Common myeloid progenitor, CD34-positive (primary cell): ENCODE measurements at places on chromosomes 2 and 18.

DNA sequence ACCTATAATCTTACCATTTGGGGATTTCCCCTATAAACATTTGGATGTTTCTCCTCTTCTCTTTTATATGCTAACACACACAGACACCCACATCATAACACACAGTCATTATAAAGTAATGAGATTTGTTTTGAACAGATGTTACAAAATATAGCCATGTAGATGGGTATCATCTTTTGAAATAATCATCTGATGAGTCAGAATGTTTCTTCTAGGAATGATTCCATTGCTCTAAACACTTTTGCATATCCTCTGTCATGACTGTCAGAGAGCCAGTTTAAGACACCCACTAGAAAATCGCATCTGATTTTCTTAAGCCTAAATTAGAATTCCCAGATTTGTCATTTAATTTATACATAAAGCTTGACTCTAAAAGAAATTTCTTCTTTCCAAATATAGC lies 442.6 kb downstream of the CMPK2 start:
- DNase-seq, result no peak

DNA sequence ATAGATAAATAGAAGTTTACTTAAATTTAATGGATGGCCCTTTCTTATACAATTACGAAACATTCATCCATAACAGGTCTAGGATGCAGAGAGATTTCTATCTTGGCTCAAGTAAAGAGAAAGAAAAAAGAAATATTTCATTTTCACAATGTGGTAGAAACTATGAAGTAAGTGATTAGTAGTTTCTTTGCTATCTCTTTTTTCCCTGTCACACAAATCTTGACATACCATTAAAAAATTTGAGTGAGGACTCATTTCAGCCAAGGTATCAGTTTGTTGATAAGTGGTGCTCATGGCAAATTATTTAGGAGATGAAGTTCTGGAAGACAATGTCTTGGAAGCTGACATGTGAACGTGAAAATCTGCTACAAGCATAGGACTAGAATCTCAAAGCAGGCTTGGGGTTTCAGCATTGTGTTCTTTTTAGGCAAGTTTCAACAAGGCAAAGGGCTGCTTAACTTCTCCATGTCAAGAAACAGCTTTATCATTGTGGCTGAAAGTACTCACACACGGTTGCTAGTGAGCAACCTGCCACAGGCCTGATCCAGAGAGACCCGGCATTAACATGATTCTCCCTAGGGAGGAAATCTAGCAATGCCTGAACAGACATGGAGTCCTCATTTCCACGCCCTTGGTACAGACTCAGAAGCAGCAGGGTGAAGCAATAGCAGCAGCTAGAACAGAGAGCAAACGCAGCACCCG lies 414.6 kb downstream of the DLGAP1 start:
- no peak for DNase-seq

DNA sequence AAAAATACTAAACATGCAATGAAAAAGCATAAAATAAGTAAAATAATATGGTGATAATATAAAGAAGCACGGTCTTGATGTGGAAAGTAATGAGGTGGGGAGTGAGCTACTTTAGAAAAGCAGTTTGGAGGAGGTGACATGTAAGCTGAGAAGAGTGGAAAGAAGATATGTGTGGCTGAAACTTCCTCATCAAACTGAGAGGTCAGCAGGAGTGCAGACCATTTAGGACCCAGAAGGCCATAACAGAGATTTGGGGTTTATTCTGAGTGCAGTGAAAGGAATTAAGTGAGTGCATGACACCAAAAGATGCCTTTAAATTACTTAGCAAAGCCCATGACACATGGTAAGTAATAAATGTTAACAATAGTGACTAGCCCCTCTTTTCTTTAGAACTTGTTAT lies 24.4 kb upstream of the TMEM182 start:
- DNase-seq, result peak; percentile 7

DNA sequence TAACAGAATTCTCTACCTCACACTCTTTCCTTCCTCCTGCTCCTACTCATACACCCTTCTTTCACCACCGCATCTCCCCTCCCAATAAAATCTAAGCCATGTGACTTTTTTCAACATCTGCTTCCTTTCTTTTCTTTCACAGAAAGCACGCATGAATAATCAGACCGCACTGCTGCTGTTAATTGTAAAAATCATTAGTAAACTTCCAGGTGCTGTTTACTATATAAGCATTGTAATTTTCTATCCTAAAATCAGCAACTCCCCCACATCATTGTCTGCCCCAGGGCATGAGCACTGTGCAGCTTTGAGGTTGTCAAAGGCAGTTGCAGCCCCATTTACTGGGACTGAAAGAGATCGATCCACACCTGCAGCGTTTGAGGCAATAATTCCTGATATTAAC lies 782.6 kb upstream of the ID2 start:
- DNase-seq, result peak; percentile 87

- DNase-seq, result no peak
Observed at GRCh38 chr2:18799397-18799796, 210.0 kb upstream of the NT5C1B start.

DNA sequence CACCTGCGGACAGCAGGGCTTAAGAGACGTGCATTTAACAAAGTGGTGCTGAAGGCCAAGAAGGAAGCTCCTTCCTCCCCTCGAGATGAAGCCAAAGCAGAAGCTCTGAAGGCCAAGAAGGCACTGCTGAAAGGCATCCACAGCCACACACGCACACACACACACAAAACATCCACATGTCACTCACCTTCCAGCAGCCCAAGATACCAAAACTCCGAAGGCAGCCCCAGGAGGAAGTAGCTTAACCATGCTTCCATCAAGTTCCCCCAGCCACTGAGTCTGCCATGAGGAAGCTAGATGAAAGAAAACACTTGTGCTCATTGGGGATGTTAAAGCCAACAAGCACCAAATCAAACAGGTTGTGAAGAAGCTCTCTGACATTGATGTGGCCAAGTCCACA lies 175.7 kb upstream of the POU3F3 start:
- peak; percentile 59 for DNase-seq

DNA sequence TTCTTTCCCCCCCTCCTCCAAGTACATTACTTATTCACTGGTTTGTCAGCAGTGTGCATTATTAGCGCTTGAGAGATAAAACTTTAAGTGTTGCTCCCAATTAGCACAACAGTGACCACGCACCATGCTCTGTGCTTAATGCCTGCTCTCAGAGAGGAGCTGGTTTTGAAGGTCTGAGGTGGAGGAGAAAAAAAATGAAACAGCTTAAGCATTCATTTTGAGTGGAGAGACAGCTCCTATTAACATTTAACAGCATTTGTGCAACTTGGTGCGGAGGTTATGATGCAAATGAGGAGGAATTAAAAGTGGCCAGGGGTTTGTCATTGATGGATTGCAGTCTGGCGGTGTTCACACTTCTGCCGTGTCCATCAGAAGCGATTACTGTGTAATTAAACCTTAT lies 141.8 kb downstream of the FIGN start:
- DNase-seq, result no peak

DNA sequence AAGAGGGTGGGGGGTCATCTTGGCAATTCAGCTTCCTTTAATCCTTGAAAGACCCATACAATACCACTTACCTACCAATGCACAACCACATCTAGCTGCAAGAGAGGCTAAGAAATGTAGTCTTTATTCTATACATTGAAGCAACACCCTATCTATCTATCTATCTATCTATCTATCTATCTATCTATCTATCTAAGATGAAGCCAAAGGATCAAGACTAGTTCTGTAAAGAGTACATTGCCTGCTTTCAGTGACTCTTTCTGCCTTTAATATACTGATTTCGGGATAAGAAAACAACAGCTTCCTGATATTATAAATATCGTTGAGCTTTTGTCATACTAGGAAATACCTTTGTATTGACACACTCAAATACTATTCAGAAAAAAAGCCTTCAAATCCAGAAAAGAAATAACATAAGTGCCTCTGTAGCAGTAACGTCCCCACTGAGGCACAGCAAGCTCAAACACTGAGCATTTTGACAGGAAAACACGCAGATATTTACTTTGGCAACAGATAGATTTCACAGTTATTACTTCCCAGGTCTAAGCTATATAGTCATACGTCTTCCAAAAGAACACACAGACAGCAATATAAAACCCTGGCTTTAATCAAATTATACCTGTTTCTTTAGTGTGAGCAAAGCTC lies 139.4 kb upstream of the SERTAD2 start:
- no peak for DNase-seq

DNA sequence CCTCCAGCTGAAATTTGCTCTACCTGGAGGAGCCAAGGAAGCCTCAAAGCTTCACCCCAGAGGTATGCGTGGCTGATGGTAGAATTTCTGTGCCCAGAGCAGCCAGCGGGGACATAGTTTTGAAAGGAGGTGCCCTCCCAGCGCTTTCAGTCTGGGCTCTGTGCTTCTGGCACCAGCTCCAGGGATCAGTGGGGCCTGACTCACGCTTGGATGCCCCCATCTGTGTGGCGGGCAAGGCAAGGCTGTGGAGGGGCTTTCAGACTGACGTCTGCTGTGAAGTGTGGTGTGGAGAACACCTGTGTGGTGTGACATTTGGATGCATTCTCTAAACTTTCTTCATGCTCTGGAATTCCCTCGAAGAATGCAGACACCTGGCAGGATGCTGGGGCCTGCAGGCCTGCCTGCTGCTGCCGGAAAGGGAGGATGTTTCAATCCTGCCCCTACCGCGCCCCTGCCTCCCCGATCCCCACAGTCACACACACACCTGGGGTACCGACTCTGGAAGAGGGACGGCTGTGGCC lies 84.1 kb downstream of the CTIF start:
- no peak for DNase-seq

DNA sequence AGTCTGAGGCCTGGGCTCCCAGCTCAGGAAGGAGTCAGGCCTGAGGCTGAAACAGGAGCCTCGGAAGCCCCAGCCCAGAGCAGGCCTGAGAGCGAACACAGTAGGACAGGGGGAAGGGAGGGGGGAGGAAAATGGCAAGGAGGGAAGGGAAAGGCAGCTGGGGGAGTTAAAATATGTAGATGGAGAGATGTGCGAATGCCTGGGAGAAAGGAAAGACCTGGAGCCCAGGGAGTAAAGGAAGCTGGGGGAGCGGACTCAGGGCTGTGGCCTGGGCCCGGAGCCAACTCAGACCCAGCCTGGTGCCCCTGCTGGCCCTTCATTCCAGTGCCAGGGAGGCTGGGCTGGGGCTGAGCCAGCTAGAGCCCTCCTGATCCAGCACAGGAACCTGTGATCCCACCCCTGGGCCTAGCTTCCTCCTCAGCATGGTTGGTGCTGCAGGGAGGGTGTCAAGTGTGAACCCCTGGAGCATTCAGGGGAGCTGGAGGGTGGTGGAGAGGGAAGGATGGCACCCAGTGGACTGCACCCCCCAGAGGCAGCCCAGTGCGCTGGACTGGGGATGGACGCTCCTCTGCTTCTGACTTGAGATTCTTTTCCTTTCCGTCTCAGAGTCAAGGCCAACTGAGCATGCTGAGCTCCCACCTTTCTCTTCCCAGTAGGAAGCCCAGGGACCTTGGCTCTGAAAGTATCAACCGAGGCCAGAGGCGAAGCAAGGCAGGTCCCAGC lies 46.3 kb downstream of the EMX1 start:
- DNase-seq, result no peak

DNA sequence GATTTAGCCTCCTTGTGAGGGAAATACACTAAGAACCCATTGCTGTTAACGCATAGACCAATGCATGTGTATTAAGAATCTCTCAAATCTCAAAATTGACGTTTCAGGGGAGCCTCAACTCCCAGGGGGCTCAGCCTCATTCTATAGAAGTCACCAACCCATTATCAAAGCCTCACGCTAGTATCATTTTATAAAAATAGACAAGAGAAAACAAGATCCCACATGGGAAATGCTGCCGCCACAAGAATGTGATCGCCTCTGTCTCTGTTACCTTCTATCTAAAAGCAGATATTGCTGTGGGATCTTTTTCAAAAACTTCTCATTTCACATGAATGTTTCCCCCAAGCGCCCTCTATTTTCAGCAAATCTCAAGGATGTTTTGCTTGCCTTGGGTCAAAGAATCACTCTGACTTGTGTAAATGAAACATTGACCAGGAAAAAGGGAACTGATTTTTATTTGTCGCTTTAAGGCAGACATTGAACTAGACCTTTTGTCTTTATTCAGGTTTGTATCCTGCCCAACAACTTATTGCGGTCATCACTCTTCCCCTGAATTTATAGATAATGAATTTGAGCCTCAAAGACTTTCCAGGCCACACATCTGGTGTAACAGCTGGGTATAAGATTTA lies 679.0 kb upstream of the ID2 start:
- no peak for DNase-seq

DNA sequence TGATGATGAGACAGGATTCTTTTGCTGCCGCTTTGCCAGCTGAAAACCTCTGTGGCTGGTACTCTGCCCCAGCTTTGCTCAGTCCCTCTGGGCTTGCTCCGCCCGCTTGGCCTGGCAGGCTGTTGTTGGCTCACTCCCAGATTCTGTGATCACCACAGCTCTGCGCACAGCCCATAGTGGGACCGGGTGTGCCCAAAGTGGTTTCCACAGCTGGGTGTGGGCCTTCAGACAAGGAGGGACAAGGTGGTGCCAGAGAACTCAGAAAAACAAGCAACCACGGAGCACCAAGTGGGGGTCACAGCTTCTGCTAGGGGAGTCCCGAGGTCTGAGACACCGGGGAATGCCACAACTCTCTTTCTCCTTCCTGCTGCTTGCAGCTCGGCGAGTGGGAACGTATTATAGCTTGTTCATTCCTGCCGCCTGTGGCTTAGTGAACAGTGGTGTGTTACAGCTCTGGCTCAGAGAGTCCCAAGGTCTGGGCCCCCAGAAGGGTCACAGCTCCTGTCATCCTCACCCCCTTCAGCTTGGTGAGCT lies 9.2 kb upstream of the KYNU start:
- peak; percentile 29 for DNase-seq

DNA sequence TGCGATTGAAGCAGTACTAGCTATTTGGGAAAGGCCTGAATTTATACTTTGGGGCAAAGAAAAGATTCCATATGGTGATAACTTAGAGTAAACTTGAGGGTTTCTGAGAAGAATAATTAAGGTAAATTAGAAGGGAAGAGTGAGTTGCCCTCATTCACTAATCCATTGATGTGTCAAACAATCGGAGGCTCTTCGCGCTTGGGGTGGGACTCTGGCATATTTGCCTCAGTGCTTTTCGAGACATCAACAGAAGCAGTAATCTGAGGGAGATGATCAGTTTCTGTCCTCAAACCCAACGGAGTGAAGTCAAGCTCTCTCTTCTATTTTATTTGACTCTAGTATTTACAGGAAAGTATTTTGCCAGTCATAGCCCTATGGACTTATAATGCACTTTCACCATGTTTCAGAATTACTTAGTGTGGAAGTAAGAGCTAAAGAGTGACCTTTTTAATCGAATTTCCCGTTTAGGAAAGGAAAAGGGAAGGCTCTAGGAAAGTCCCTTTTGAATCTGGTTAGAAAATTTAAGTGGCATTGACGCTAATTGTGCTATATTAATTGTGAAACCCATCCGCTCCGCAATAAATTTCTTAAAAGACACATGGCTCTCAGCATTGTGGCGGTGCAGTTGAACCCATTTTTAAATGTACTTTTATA lies 1.3 kb downstream of the RAB10 start:
- no peak for DNase-seq

GRCh38 chr18:2407961-2408360 lies 163.3 kb downstream of the METTL4 start:
- no peak for DNase-seq
